NCI-H345 (cell line): ENCODE measurements at places on chromosomes 16 and 17.

DNA sequence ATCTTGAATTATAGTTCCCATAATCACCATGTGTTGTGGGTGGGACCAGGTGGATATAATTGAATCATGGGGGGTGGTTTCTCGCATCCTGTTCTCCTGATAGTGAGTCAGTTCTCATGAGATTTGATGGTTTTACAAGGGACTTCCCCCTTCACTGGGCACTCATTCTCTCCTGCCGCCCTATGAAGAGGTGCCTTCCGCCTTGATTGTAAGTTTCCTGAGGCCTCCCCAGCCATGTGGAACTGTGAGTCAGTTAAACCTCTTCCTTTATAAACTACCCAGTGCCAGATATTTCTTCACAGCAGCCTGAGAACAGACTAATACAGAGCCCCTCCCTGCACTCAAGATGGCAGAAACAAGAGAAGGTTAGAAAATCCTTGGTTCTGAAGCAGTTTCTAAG, 26.4 kb downstream of the LDAF1 start:
- DNase-seq = no peak

DNA sequence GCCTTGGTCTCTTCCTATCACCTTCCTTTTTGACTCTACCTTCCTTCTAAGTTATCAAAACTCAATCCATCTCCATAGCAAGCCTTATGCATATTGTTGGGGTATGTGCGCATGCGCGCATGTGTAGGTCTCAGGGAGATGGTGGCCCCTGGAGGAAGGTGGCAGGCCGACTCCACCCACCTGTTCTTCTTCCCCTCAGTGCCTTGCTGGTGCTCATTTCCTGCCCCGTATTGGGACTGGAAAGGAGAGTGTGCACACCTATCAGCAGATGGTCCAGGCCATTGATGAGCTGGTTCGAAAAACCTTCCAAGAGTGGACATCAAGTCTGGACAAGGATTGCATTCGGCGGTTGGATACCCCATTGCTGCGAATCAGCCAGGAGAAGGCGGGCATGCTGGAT, 25.2 kb downstream of the DNAH2 start:
- DNase-seq = no peak

DNA sequence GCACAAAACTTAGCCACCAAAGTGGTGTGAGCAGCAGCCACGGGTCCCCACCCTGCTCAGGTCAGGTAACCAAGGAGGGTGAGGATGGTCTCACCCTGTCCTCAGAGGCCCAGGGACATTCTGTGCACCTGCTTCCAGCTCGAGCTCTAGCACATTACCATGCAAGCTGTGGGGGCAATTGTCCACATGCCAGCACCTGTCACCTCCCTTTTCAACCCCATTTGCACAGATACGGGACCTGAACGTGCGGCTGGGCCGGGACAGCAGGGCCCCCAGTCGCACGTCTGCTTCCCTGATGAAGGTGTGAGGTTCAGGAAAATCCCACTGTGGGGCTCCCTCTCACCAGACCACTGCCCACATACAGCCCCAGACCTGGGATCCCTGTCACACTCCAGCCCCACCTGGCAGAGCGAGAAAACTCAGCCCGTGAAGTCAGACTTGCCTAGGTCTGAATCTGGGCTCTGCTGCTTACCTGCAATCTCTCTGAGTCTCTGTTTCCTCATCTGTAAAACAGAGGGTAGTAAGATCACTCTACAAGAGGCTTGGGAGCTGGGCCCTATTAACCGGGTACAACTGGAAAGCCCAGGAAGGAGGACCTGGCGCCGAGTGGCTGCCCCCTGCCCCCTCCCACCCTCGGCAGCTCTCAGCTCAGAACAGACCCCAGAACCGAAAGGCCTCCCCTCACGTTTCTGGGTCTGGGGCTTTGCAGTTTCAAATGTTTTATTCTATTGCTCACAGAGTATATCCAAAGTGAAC, 7.9 kb downstream of the WFIKKN2 start:
- no peak for DNase-seq

GRCh38 chr16:57574086-57574485, 31.6 kb downstream of the ADGRG5 start:
- no peak for DNase-seq

DNA sequence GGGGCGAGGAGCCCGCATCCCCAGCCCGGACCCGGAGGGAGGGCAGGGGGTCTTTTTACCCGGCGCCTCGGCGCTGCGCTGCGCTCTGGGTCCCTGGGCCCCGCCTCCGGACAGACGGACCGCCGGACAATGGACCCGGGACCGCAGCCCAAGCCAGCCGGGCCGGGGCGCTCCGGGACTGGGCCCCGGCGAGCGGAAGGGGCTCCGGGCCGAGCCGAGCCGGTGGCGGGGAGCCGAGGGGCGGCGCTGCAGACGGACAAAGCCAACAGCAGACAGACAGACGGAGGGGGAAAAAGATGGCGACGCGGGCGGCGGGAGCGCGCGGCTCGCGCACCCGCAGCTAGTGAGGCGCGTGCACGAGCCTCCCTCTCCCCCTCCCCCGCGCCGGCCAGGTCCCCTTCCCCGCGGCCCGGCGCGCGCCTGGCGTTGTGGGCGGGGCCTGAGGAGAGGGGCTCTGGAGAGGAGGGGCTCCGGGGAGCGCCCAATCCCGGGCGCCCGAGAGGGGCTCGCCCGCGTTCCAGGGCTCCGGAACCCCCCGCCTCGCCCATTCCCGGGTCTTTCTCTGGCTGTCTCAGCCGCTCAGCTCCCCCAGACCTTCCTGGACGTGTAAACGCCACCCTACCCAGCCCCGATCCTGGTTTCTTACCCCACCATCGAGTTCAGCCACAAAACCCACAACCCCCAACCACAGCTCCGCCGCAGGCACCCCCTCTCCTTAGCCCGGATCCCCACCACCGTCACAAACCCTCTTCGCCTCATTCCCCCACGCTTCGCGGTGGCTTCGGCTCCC, at the start of gene ZNF821:
TSS of gene ZNF821 (minus strand) at position 334 of the 790 bp plus-strand sequence. CDS start 4,236 bp downstream, outside the sequence.
- peak; percentile 88 for DNase-seq

GRCh38 chr16:46748775-46749705, 896 bp upstream of the MYLK3 start:
- DNase-seq = peak; percentile 64

- no peak for DNase-seq
Measured at GRCh38 chr17:73803964-73804435, 159.8 kb upstream of the SDK2 start.

DNA sequence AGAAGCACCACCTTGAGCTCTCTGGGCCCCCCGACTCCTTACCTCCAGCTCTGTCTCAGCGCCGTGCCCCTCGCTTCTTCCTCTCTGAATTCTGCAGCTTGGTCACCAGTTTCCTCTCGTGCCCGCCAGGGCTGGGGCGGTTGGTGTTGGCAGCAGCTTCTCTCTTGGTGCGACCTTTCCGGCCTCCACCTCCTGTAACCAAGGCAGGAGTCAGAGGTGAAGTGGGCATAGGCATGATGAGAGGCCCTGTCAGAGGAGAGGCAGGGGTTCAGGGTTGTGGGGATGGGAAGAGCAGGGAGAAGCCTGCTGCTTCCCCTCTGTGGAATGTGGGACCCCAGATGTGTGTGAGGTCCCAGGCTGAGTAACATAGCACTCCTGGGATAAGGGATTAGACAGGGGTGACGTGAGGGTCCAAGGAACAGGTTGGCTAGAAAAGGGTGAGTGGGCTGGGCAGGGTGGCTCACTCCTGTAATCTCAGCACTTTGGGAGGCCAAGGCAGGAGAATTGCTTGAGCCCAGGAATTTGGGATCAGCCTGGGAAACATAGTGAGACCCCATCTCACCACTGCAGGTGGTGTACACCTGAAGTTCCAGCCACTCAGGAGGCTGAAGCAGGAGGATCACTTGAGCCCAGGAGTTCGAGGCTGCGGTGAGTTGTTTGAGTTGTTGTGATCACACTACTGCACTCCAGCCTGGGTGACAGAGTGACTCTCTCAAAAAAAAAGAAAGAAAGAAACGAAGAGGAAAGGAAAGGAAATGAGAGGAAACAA, 626 bp downstream of the NUPR1 start:
- no peak for DNase-seq

DNA sequence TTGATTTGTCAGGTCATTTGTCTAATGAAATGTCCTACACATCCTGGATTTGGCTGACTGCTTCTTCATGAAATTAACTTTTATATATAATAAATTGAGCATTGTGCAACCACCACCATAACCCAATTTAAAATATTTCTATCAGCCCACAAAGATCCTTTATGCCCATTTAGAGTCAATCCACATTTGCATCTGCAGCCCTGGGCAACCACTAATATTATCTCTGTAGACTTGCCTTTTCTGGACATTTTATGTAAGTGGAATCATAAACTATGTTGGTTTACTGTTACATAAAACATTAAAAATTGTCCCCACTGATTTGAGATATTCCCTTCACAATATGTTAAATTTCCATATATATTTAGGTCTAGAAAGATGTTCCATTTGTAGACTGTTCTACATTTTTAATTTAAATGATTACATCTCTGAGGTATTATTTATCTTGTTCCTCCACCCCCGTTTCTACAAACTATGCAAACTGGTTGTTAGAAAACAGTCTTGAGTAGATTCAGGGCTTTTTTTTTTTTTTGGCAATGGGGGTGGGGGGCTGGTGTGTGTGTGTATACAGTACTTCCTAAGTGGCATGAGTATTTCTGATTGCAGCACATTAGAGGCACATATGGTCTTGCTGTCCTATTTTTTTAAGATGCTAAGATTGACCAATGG, 16.7 kb downstream of the RFWD3 start:
- DNase-seq = no peak

- DNase-seq = no peak
Measured at GRCh38 chr17:19368229-19368628, 5.7 kb upstream of the B9D1 start.

DNA sequence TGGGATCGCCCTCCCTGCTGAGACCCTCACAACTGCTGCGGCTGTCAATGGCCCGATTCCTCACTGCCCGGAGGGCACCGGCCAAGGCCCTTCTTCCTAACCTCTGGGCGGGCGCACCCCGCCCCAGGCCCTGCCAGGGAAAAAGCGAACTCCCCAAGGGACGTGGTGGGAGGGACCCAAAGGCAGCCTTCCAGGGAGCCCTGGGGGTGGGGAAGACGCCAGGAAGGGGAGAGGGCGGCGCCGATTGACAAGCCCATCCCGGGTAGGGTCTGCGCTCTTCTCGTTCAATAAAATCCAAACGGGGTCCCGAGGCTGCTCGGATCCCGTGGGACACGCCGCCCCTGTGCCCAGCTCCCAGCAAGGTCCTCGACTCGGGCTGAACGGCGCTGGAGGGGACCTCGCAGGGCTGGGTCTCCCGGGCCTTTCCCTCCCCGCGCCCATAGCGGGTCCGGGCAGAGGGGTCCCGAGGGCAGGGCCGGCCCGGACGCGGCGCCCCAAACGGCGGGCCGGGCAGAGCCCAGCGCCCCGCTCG, 416 bp downstream of the KIFC3 start:
- peak; percentile 45 for DNase-seq

- DNase-seq = no peak
Measured at GRCh38 chr17:9336817-9337216, 238.8 kb downstream of the STX8 start.

GRCh38 chr17:59893676-59894100, 767 bp downstream of the RPS6KB1 start:
- DNase-seq = no peak

GRCh38 chr17:17757956-17758845, 76.9 kb downstream of the RAI1 start:
- peak; percentile 77 for DNase-seq

- DNase-seq = peak; percentile 58
Measured at GRCh38 chr17:15999974-16000827, 577 bp downstream of the TTC19 start.

DNA sequence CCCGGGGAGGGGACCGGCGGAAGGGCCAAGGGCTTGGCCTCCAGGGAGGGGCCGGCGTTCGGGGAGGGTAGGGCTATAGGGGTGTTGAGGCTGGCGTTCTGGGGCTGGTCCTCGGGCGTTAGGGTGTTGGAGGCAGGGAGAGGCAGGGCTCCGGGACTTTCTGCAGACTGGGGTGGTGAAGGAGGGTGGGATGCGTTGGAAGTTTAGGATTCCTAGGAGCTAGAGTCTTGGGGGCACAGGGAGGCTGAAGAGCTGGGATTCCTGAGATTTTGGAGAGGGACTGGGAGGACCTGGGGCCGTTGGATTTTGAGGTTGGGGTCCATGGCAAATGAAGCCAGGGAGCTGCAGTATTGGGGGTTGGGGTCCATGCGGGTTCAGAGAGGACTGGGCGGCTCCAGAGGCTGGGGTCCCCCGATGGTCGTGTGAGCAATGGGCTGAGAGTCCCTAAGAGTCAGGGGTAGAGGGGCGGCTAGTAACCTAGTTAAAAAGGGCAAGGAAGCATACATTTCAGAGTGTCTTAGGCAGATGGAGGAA, 740 bp downstream of the NFATC2IP start:
- no peak for DNase-seq

- peak; percentile 62 for DNase-seq
Measured at GRCh38 chr16:20385844-20386832, 18.4 kb downstream of the PDILT start.
